ENCODE measurements at places on chromosomes 4 and X.

- DNase-seq = no peak
Observed at GRCh38 chrX:77689376-77689775, 96.6 kb downstream of the ATRX start.

DNA sequence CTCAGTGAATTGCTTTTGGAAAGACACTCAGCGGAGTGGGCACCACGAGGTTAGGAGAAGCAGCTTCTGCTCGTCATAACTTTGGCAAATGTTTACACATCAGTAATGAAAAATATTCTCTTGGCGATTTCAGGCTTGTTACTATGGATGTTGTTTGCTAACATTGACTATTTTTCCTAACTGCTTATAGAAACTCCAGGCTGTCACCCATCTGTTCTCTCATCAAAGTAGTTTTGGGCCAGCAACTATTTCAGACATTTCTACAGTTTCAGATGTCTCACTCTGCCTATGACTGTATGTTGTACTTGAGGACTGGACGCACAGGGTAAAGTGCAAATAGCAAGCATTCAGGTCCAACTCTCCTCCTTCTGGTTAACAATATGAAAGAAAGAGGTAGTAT lies 346.7 kb downstream of the TRIML1 start:
- no peak for DNase-seq

- no peak for DNase-seq
Observed at GRCh38 chr4:174045381-174045780, 238.1 kb downstream of the FBXO8 start.

- no peak for DNase-seq
Observed at GRCh38 chr4:80077639-80078038, 4.6 kb upstream of the ANTXR2 start.

DNA sequence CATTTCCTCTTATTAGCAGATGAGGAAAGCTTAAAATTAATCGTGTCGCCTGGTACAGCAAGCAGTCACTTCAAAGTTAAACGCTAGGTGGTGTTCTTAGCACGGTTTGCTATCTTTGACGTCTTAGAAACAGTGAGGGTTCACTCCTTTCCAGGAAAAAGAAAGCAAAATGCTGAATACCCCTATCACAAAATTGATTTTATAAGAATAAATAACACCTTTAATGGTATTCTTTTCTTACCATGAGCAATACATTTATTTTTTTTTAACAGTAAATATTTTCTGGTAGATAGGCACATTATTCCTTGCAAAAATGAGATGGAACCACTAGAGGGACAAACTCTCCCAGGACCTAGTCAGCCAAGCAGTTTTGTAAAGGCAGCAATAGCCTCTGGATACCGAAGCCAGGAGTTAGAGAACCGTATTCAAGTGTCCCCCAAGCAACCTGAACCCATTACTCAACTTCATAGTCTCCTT lies 153.9 kb downstream of the KDR start:
- peak; percentile 88 for DNase-seq

DNA sequence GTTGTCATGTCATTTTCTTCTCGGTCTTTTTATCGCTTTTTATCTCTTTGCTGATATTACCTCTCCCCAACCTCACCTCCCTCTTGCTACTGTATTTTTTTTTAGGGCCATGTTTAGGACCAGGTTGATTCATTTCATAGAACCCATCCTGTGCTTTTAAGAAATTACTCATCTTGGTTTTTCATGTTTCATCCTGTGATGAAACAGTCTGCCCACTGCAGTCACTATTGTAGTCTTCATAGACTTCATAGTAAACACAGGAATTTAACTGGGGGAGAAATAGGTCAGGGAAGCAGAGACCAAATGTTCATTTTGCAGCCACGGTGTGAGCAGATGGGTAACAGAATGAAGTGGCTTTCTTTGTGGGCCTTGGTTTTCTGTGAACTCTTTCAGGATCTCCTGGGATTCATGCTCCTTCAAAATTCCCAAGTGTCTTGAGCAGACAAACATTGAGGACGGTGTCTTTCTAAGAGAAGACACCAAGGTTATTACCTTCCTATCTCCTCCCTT lies 161.8 kb downstream of the NAA11 start:
- no peak for DNase-seq
